ENCODE measurements at places on chromosomes 11 and 22. TPM values are rescaled to one million over a fixed set of nuclear protein-coding genes. Genes with fewer than 3 reads are reported as not detected.

The CRACR2B gene
- 0.48 TPM for total RNA-seq

The VWA5A gene
- total RNA-seq, result not detected

The BSX gene
- not detected for total RNA-seq

The IFITM10 gene
- total RNA-seq, result not detected

The TMEM41B gene
- 88.6 TPM for total RNA-seq

The LMNTD2 gene
- total RNA-seq, result 6.2 TPM
